ENCODE measurements at places on chromosomes 3 and 15.

GRCh38 chr3:149501524-149501923 is 27.0 kb downstream of the TM4SF4 start:
- DNase-seq, result no peak

GRCh38 chr3:86923071-86923491 is 67.9 kb downstream of the VGLL3 start:
- peak; percentile 50 for DNase-seq

DNA sequence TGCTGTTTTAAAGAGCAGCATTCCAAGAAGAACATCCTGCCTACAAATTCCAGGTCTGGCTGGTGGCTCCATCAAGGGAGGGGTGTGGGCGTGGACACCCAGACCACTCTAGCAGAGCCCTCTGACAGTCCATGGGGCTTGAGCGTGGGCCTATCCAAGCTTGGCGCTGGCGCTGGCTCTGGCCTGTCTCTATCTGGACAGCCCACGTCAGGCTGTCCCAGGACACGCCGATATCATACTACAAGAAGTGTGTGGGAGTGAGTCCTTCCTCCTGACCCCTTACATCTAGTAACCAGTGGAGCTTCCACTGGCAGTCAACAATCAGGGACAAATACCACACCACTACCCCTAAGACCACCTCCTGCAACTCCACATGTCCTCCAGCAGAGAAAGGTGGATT is 17.1 kb upstream of the DUSP7 start:
- no peak for DNase-seq

- DNase-seq, result no peak
Observed at GRCh38 chr15:60871731-60872130, 357.4 kb downstream of the RORA start.

DNA sequence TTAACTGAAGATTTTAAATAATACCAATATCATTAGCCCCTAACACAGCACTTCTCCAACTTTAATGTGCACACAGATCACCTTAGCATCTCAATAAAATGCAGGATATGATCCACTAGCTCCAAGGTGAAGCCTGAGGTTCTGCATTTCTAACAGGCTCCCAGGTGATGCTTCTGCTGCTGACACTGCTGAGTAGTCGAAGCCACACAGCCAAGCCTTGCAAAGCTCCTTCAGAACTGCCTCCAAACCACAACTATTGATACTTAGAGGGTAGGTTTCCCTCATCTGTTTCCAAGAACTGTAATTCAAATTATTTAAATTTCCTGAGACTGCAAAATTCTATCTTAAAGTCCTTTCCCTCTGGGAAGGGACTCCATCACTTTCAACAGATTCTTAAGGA is 3.9 kb downstream of the RIOX2 start:
- DNase-seq, result no peak

DNA sequence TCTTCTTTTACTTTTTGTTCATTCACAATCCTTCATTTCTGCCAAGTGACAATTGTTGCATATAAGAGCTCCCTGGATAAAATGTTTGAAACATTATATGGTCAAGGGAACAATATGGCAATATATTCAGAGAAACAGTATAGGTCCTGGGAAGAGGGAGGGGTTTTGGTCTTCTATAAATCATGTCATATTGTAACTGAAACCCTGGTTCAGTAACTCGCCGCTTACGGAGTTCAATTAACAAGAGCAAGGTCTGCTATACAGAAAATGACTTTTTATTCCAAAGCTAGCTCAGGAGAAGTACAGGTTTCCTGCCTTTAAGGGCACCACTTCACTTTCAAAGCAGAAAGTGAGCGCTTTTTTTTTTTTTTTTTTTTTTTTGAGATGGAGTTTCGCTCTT is 522.1 kb upstream of the TGFBR2 start:
- DNase-seq, result no peak

GRCh38 chr15:62150445-62150844 is 14.6 kb downstream of the C2CD4B start:
- no peak for DNase-seq

DNA sequence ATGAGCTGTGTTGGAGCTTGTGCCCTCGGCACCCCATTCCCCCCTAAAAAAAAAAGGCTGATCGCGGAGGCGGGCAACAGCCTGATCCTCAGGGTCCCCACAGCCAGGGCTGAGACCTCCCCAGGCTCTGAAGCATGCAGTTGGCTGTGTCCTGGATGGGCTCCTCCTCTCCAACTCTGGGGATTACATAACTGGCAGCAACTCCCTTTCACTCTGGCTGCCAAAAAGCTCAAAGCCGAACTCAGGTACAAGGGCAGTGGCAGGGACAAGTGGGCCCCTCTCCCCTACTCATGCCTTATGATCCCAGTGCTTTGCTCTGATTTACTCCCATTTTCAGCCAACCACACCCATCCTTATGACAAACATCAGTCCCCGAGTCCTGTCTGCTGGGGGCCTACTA is 18.3 kb downstream of the TPRA1 start:
- DNase-seq, result no peak

DNA sequence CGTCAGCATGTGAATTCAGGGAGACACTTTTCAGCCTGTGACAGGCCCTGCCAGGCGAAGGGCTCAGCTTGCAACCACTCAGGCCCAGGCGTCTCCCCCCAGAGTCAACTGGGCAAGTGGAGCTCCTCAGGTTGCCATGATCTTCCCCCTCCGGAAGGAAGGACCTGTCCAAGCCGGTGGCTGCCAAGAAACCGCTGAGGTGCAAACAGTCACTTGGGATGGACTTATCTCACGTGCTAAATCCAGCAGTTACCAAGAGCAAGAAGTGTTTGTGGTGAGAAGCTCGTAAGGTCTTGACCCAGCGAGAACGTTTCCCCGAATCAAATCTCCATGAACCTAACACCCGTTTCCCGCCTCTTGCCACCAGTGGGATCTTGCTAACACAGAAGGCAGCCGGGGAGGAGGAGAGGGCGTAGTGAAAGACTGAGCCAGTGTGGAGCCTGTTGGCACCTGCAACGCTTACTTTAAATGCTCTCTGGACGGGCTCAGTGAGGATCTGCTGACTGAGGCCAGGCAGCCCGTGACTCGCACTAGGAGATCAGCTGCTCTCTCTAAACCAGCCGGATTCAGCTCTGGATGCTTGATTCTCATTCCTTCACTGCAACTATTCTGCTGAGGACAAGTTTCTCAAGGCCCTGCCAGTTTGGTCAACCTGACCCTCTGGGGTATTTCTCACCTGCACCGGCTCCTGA is 39.0 kb downstream of the IQSEC1 start:
- no peak for DNase-seq

DNA sequence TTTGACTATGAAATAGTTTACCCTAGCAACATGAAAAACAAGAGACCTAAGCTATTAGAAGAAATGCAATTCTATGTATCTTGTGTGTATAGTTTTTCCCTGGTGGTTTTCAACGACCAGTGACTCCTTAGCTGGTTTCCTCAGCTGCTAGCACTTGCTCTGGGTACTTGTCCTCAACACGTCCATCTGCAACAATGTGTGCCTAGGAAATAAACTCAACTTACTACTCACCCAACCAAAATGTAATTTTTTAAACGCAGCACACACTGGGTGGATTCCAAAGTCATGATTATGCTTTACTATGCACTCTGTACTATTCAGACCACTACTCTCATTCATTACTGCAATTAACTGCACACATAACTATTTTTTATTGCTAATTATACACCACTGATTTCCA is 31.0 kb downstream of the CPA3 start:
- no peak for DNase-seq

GRCh38 chr15:71575474-71576045 is 234.8 kb upstream of the NR2E3 start:
- no peak for DNase-seq

DNA sequence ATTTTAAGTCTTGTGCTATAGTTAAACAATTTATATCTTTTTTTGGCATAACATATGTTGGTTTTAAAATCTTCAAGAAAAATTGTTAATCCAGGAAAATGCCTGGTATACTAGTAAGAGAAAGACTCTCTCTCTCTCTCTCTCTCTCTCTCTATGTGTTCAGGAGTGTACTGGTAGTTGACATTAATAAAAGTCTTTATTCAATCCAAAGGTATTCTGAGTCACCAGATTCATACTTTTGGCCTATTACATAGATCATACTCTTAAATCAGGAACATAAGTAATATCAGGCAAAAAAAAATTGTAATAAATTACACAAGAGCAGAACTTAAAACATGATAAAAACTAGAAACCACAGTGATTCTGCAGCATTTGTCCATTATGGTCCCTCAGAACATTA is 70.2 kb downstream of the TFG start:
- no peak for DNase-seq

- no peak for DNase-seq
Observed at GRCh38 chr15:39629371-39629770, 48.5 kb downstream of the THBS1 start.

GRCh38 chr3:158488670-158489069 is 82.3 kb upstream of the MLF1 start:
- no peak for DNase-seq

DNA sequence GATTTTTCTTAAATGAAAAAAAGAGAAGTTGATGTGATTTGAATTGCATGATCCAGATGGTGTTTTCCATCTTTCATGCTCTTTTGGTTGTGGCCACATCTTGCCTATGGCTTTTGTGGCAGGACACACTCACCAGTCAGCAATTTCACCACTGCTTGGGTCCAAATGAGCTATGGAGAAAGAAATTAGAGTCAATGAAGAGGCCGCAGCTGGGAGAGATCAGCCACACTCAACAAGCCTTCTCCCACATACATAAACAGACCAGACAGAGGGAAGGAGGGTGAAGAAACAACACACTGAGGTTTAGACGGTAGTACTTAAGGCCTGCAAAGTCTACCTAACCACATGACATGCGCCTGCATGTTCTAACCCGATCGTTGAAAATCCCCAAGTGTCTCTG is 110.7 kb upstream of the CDIN1 start:
- DNase-seq, result peak; percentile 33

DNA sequence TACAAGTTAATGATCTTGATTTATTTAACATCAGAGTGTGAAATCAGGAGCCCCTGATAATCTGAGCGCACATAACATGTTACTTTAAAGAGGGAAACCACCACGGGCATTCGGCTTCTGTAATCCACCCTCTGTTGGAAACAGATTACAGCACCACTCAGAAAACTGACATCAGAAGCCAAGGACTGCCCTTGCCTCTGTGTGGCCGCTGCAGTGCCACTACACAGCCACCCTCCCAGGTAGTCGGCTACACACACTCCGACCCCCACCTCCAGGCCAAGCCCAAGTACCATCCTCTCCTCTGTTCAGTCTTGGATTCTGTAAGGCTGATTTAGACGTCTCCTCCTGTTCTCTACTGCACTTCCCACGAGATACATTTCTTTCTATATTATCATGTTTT is 251.7 kb downstream of the GABRB3 start:
- DNase-seq, result no peak

DNA sequence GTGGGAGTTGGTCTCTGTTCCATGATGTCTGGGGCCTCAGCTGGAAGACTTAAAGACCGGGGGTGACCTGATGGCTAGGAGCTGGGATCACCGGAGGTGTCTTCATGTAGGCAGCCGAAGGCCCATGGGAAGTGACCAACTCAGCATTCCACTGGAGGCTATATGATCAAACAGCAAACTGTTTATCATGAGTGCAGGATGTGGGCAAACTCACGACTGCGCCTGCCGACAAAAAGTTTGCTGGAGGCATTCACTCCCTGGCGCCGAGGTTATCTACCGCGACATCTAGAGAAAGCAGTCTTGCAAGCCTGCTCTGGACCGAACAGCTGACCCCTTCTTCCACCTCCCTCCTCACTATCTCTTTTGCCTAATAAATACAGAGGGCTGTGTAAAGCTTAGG is 62.7 kb upstream of the NR2C2 start:
- no peak for DNase-seq

DNA sequence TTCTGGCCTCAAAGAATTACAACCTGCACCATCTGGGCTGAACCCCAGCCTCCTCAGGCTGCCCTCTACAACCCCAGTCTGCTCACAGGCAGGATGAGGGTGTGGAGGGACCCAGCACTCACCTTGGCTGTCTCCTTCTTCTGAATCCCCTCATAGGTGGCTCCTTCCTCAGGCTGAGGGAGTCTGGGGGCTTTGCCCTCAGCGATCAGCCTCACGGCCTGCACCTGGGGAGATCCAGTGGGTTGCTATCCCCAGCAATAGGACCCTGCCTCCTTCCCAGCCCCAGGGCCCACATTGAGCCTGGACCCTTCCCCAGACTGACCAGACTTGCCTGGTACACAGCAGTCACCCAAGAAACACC is 25.1 kb downstream of the ALDH1L1 start:
- no peak for DNase-seq

- no peak for DNase-seq
Observed at GRCh38 chr3:193605876-193606275, 12.9 kb downstream of the OPA1 start.

DNA sequence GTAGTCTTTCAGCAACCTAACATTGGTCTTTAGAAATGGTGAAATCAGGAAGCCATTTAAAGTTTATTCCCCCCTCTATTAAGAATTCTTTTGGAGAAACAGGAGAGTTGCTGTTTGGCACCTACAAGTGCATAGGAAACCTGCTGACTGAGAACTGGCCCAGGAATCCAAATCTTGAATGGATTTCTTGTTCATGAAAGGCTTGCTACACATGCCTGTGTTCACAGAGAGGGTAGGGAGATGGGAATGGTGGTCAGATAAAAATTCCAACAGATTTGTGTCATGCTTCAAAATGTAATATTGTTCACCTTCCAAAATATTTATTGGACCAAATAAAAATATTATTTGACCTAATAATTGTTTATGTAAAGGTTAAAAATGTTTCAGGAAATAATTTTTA is 24.2 kb upstream of the ZPLD1 start:
- DNase-seq, result no peak

DNA sequence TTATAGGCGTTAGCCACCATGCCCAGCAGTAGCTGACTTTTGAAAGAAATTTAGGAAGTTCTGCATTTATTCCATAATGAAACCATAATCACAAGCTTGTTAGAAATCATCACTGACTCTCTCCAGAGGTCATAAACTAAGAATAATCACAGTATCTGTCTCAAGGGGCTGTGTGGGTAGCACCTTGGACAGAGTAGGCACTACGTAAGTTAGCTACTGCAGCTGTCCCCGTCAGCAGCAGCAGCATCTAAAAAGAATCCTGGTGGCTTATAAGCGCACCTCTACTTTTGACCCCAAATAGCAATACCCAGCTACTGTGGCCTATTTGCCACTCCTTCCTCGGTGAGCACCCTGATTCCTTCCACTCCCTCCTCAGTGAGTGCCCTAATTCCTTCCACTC is 57.8 kb upstream of the RPL35A start:
- no peak for DNase-seq

GRCh38 chr15:74869726-74870407 is 3.3 kb downstream of the SCAMP2 start:
- DNase-seq, result peak; percentile 67

- peak; percentile 86 for DNase-seq
Observed at GRCh38 chr3:46868287-46868686, 5.0 kb upstream of the MYL3 start.

DNA sequence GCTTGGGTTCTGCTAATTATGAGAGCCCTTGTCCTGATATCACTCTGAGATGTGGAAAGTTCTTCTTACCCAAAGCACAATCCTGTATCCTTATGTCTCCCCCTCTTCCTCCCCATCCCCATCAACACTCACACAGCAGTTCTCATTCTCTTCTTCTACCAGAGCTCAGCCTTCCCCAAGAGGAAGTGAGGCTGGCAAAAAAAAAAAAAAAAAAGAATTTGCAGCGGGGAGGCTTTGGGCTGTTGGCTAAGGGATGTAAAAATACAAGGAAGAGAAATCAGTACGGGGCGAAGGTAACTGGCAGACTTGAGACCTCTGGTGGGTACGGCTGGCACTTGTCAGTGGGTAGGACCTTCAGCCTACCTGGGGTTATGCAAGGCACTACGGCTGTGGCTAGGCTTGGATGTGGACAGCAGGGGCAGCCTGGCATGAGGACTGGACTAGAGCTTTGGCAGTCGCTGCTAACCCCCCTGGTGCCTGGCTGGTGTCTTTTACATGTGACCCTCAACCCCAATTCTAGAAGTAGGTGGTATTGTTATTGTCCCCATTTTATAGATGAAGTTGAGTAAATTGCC is 5.4 kb downstream of the VIPR1 start:
- DNase-seq, result no peak

Data from left hindlimb (tissue), 1 donor.